CD4-positive, alpha-beta T cell treated with Interleukin-17A for 4 hours (primary cell): ENCODE measurements at places on chromosomes 12 and 14.
A peak's percentile ranks its signal among the peaks of the same experiment; 100 is the strongest.

DNA sequence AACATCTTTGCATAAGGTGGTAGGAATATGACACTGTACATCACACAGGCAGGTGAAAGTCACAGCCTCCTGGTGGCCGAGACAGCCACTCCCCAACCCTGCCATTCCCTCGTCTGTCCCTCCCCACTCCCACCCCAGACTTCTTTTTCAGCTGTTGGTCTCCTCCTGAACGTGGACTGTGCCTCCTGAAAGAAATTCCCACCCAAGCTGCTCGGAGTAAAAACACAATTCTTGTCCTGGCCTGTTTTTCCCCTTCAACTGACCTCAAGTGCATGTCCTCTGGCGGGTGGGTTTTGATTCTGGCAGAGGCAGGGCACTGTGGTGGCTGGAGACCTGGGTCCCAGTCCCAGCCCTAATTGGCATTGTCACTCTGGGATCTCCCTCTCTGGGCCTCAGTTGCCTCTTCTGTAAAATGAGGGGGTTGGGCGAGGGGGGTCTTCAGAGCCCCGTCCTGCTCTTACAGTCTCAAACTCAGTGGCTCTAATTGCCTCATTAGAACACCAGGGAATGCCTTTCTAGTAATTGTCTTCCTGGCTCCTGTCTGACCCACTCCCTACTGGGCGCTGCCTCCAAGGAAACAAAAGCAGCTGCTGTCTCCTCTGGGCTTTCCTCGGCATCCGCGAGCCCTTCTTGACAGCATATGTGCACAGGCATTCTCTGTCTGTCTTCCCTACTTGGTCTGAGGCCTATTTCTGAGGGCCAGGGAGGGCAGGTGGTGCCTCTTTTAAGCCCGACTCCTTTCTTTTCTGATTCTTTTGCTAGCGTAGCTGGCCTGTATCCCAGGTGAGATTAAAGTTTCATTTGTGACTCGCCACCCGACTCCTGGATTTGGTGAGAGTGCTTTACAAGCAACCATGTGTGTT, 186.6 kb upstream of the RMST start:
- DNase-seq: no peak

DNA sequence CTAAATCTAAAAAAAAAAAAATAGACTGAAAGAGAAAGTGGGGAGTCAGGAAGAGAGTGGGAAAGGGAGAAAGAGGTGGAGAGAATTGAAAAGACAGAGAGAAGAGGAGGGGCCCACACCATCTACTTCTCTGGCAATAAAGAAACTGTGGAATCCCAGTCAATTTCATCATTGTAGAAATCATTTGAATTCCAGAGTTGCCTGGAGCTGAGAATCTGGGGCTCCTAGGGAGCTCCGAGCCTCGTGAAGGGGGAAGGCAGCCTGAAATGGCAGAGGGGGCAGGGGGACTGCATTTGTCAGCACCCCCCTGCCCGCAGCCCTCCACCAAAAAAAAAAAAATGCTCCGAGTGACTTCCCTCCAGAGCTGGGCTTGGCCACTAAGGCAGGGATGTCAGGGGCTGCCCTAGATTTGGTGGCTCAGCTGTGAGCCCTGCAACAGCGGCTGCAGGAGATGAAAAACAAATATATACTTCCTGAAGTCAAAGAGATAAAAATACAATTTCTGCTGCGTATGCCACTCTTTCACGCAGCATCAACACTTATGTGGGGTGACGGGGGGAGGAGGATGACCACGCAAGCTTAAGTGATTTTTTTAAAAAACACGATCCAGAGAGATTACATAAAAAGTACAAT, 80.5 kb downstream of the BCL11B start:
- DNase-seq: peak; percentile 62

- DNase-seq: no peak
Observed at GRCh38 chr14:50785457-50786063, 45.4 kb downstream of the NIN start.

DNA sequence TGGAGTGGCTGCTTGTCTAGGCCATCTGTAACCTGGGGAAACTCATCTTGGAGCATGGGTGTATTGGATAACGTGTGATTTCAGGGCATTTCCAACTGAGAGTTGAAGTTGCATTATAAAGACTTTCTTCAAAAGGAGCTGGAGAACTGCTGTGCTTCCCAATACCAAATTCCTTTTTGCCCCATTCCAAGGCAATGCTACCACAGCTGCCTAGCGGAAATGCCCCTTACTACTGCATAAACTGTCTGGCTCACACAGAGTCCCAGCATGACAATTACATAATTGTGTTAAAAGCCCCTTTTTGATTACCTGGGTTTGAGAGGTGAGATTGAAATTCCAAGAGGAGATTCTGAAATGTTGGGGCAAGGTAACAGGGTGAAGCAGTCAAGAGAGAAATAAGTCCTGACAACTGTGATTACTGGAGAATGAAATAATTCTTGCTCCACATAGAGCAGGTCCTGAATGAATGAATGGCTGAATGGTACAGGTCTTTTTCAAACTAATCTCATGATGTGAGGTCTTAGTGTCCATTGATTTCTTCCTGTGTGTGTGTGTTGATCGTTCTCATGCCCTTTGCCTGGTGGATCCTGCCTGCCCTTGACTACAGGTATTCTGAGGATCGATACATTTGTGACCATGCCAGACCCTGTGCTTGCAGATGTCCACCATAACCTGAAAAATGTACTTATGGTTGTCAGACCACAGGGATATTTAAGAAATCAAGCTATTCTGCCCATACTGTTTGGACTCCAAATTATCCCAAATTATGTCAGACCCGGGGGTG, 386.5 kb downstream of the GRIN2B start:
- DNase-seq: no peak

- DNase-seq: no peak
Observed at GRCh38 chr12:53467082-53467481, 15.2 kb downstream of the PCBP2 start.

GRCh38 chr12:91335699-91336098, 153.1 kb upstream of the DCN start:
- DNase-seq: no peak

GRCh38 chr14:47179906-47180305, 495.5 kb downstream of the MDGA2 start:
- no peak for DNase-seq

GRCh38 chr14:81303258-81303935, 82.6 kb upstream of the GTF2A1 start:
- peak; percentile 2 for DNase-seq

- DNase-seq: peak; percentile 42
Observed at GRCh38 chr12:24948757-24949722, at the start of gene BCAT1. BCAT1 (minus strand) TSS chr12:24949101; CDS start chr12:24948932, 169 bp downstream.

GRCh38 chr12:49014547-49014946, 4.0 kb downstream of the PRKAG1 start:
- DNase-seq: no peak

- DNase-seq: no peak
Observed at GRCh38 chr12:119649202-119649808, 18.6 kb upstream of the PRKAB1 start.

DNA sequence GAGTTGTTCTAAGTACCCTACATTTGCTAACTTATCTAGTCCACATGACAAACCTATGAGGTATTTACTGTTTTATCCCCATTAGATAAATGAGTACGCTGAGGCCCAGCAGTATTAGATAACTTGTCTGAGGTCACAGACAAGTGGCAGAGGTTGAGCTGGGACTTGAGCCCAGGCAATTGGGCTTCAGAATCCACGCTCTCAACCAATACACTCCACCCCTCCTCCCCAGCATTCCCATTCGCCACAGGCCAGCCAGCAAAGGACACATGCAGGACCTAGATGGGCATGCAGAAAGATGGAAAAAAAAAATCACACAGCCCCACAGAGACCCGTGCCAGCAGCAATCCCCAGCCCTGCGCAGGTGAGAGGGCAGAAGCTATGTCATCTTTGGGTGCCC, 12.4 kb downstream of the HDAC7 start:
- no peak for DNase-seq

- no peak for DNase-seq
Observed at GRCh38 chr12:19909418-19909817, 458.9 kb upstream of the PDE3A start.

GRCh38 chr12:125331342-125332052, 266.3 kb downstream of the AACS start:
- DNase-seq: no peak

- DNase-seq: peak; percentile 35
Observed at GRCh38 chr14:70886421-70887206, 20.6 kb upstream of the PCNX1 start.

- no peak for DNase-seq
Observed at GRCh38 chr12:89439941-89440340, 84.7 kb downstream of the GALNT4 start.

DNA sequence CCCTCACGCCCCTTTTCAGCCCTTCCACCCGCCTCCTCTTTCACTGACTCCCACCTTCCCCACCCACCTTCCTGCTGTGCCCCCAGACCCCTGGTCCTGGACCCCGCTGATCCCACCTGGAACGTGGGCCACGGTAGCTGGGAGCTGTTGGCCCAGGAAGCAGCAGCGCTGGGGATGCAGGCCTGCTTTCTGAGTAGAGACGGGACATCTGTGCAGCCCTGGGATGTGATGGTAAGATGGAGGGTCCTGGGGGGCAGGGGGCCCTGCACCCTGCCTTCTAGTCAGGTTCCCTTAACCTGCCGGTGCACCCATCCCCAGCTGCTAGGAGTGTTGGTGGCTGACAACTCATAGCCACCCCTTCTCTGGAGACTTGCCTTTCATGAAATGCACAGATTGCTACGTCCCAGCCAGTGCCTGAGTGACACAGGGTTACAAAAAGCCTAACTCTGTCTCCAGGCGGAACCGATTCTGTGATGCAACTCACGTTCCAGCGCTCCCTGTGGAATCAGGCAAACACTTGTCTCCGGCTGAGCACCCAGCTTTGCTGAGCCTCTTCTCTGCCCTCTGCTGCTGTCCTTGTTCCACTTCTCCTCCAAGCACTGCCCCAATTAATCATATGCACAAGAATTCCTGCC, 15.0 kb upstream of the OAS2 start:
- DNase-seq: no peak

DNA sequence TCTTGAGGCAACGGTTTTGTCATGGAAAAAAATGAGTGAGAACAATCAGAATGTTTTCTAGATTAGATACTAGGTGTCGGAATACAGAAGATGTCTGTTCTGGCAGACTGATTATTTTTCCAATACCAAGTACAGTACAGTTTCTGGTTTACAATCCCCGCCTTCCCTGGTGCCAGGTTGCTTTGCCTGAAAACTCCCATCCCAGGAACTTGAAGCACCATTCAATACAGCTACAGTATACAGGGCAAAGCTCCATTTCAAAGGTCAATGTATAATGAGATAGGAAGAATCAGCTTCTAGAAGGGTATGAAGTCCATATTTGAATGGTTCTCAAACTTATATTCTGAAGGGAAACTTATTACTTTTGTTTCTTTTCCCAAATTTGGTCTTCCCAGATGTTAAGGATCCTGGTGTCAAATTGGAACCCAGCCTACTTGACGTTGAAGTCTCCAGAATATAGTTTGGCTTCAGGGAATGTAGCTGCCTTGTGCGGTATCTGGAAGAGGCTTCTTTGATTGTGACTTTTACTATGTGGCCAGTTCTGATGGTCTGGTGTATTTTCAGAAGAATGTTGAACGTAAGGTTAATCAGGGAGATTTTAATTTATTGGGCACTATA, 238.0 kb upstream of the ATP2B1 start:
- DNase-seq: no peak

DNA sequence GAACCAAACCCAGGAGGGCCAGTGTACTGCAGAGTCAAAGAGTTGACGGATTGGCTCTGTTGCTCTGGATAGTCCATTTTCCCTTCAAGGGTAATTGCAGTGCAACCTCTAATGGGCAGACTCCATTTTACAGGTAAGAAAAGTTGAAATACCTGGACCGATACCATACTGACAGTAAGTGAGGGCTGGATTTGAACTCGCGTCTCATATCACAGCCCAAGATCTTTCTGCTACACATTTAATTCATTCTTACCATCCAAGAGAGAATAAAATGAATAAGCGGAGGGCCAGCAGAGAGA, 356 bp upstream of the ZC3H14 start:
- DNase-seq: no peak

DNA sequence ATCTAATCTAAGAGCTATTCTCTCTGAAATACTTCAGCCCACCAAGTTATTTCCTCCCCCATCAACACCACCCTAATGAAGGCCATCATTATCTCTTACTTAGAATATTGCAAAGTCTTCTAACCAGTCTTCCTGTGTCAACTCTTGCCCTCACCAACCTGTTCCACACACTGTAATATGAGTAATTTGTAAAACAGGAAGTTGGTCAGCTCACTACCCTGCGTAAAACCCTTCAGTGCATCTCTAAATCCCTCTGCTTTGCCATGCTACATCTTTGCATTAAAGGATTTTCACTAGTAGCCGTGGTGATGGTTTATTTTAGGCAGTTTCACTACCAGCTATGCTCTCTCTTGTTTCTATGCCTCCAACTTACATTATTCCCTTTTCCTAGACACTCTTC, 70.0 kb downstream of the KIF21A start:
- DNase-seq: no peak

DNA sequence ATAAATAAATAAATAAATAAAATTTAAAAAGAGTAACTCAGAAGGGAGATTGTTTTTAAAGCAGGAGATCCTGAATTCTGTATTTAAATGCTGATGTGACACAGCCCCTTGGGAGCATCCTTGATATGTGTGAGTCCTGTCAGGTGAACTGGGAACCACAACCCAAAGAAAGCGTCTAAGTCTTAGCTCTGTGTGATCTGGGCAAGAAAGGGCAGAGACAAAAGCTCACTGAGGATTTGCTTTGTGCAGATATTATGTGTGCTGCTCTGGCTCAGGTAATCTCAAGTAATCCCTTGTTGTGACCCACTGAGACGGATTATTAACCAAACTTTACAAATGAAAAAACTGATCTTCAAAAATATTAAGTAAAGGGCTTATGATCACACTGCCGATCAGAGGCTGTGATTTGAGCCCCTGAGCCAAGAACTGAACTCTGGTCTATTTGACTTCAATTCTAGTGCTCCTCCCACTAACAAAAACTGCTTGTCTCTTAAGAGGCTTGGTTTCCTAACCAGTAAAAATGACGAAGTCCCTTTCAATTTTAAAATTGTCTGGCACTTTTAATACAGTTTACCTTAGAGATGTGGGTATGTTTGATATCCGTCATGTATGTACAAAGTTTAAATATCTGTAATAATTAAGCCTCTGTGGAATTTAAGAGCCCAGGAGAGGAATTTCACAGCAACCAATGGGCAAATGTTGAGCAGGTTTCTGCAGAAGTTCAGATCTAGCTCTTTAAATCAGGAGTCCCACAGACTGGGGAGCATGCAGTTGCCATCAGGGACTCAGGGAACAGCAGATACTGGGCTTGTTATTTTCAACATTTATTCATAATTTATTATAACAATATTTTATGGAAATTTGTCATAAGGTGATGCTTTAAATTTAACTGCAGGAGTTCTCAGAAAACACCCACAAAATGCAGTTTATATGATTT, 46.1 kb downstream of the CPM start:
- no peak for DNase-seq
